Posterior cingulate gyrus (tissue), 11 donors: ENCODE measurements at places on chromosomes 6 and 20.

DNA sequence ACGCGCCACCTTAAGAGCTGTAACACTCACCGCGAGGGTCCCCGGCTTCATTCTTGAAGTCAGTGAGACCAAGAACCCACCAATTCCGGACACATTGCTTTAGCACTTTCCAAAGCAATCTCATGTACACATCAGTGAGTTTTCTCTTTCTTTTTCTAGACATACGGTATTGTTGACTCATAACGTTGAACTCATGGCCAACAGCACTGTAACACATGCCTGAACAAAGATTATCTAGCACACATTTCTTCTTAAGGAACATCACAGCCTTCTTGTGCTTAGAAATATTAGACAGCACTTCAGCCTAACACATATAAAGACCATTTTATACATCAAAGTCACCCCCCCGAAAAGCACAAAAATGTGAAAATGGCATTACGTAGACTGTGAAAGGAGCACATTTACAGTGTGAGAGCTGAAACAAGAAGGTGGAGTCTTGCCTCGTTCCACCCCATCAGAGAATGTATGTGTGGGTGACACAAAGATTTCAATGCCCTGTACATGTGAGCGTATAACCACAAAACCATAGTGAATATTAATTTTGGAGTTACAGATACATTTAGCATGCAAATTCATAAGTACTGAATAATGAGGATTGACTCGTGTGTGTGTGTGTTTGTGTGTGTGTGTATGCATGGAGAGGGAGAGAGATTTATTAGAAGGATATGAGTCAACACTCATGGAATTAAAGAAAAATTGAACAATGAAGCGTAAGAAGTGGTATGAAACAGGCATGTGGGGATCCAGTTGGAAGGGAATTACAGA, 134.1 kb downstream of the FAM83B start:
- no peak for DNase-seq

DNA sequence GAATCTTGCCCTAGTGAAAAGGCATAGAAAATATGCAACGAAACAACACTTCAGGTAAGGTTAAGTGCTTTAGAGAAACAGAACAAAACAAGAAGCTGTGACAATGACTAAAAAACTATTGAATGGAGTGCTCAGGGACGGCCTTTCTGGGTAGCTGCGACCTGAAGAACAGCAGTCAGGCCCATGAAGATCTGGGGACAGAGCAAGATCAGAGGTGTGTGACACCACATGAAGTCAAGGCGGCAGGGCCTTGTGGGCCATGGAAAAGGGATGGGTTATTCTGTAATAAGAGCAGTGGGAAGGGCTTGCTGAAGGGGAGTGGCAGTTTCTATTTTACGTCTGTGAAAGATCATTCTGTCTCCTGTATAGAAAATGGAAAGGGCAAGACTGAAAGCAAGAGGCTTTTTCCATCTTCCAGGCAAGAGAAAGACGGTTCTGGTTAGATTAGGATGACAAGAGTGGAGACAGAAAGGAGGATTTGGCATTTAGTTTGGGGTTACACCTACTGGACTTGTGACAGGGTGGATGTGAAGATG, 5.1 kb downstream of the UBE2V1 start:
- DNase-seq: no peak

DNA sequence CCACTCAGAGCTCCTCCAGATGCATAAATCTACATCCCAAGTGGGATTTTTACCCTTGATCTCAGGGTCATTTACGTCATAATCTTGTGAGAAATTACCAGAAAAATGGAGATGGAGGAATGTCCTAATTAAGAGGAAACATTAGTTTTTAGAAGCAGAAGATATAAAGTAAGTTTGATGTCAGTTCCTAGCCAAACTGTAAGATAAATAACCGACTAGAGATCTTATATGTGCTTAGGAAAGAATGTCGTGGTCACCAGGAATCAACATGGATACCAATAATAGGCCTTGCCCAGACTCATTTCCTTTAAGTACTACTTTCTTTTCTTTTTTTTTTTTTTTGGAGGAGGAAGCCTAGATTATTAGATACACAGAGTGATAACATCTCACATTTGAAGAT, 186.9 kb downstream of the UTRN start:
- DNase-seq: no peak

GRCh38 chr20:48844996-48845395, 17.2 kb upstream of the PREX1 start:
- DNase-seq: no peak

DNA sequence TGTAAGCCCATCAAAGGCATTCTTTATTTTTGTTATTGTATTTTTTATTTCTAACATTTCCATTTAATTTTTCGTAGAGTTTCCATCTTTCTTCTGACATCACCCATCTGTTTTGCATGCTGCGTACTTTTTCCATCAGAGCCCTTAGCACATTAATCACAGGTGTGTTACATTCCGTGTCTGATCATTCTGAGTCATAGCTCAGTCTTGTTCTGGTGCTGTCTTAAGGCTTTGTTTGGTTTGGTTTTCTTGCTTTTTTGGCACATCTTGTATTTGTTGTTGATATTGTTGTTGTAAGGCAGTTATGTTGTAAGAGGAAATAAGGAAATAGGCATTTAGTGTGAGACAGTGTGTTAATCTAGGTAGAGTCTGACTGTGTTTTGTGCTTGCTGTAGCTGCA, 214.6 kb upstream of the CDH4 start:
- DNase-seq: no peak

GRCh38 chr20:17614176-17614811, 44.4 kb downstream of the DSTN start:
- peak; percentile 74 for DNase-seq
